COR-L47 (cell line): ENCODE measurements at places on chromosomes 3 and 15.

- no peak for DNase-seq
Observed at GRCh38 chr15:40316931-40317330, 6.6 kb upstream of the INAFM2 start.

DNA sequence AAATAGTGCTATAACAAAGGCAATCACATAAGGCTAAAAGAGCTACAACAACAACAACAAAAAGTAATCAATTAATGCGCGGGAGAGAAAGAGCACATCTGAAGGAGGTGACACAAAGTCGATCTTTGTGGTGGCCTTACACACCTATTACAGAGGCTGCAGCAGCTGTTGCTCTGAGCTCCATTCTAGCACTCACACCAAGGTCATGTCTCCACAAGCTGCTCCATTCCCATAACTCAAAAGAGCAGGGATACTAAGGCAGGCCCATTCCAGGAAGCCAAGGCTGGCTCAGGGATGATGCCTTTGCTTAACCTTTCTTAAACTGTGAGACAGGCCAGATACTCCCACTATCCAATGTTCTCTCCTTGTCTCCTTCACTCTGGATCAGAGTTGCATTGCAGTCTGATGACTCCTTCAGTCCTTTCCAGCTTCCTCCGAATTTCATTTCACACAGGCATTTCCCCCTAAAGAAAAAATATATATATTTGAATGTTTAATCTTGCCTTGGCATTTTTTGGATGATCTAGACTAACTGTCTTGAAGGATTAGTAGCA is 52.7 kb downstream of the SNTN start:
- DNase-seq = no peak

DNA sequence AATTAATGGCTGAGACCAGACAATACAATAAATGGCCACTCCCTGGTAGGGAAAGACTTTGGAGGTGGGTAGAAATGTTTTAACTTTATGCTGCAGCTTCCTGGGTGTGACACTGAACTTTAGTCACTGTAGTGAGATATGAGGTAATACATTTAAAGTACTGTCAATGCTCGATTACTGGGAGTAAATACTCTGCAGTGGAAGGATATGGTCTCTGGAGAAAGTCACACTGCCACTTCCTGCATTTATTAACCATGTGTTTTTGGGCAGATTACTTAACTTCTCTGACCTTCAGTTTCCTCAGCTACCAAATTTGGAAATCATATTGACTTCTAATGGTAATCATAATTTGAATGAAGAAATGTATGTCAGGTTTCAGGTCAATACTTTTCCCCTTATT is 317.1 kb upstream of the TGFBR2 start:
- no peak for DNase-seq

DNA sequence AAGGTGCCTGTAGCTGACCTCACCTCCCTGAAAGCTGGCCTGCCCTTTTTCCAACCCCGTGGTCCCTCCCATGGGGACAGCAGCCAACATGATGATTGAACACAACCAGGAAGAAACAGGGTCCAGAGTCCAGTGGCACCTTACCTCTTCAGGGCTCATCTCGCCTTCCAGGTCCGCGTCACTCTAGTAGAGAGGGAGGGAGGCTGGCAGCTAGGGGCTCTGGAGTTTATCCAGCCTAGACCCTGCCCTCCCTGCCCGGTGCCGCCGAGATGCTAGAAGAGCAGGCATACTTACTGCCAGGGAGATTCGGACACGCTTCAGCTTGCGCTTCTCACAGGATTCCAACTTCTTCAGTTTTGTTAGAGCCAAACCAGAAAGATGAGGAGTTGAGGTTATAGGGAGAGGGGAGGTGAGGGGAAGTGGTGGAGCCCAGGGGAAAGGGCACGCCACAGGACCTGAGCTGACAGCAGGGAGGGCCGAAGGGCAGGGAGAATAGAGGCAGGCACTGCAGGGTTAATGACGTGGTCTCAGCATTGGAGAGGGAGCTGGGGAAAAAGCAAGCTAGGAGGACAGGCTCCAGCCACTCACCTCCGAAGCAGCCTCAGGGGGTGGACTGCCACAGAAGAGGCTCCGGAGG is 9.1 kb downstream of the CLCN2 start:
- DNase-seq = no peak

DNA sequence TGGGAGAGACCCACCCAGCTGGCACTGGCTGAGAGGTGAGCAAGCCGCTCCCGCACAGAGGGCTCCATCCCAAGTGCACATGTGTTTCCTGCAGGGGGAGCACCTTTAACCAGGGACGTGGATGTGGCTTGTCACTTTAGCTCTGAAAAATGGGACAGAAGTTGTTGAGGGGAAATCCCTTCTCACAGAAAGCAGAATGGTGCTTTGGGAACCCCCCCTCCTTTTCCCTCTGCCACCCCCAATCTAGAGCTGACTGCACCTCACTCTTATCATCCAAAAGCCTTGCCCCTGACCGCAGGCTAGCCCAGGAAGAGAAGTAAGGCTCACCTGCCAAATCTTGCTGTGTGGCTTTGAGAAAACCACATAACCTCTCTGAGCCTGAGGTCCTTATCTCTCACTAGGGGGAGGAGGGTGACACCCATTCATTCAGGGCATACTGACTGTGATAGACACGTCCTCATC is 77.9 kb downstream of the RPN1 start:
- DNase-seq = no peak

- no peak for DNase-seq
Observed at GRCh38 chr3:142973217-142974009, 9.9 kb upstream of the PAQR9 start.

GRCh38 chr3:85159376-85159775 is 200.6 kb downstream of the CADM2 start:
- DNase-seq = no peak

DNA sequence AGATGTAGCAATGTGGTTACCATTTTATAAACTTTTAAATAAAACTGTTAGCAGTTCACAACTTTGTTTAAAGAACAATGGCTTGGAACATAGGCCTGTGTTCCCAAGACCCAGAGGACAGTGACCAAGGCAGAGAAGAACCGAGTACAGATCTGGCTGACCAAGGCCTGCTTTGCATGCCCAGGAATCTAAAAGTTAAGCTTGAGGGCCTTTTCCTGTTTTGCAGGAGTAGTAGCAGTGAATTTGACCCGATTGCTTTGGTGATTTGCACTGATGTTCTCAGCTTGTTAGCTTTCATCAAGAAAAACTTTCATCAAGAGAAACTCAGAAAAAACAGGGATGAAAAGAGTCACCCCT is 9.9 kb downstream of the FILIP1L start:
- no peak for DNase-seq

GRCh38 chr3:172648747-172649146 is 62.1 kb downstream of the NCEH1 start:
- no peak for DNase-seq
